ENCODE measurements at places on chromosomes 6 and 20.

DNA sequence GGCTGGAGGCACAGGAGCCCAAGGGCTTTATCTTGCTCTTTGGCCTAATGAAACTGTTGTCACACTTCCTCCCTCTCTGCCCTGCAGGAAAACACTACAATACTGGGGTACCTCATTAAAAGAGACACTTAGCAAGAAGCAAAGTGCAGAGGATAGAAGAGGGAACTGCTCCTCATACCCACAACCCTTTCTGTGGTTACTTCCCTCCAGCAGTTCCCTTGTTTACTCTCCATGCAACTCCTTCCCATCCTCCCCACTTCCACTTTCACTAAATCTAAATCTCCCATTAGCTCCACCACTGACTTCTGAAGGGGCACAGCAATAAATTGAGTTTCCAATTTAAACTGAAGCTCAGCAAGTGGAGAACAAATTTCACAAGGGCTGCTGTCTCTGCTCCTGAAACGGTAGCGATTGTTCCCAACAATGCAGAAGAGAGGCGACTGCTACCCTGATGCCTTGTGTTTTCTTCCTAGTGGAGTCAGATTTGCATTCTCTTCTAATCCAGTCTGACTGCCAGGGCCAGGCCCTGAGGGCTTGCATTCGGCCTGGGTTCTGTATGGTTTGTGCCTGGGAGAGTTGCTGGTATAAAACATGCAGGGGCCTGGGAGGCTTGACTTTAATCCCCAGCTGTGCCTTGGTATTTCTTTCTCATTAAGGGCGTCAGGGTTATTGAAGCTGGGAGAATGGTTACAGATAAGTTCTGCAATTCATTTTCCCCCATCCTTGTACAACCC, 454.7 kb downstream of the TFAP2B start:
- no peak for DNase-seq

GRCh38 chr20:32603046-32603726, 18.1 kb upstream of the NOL4L start:
- DNase-seq = no peak

DNA sequence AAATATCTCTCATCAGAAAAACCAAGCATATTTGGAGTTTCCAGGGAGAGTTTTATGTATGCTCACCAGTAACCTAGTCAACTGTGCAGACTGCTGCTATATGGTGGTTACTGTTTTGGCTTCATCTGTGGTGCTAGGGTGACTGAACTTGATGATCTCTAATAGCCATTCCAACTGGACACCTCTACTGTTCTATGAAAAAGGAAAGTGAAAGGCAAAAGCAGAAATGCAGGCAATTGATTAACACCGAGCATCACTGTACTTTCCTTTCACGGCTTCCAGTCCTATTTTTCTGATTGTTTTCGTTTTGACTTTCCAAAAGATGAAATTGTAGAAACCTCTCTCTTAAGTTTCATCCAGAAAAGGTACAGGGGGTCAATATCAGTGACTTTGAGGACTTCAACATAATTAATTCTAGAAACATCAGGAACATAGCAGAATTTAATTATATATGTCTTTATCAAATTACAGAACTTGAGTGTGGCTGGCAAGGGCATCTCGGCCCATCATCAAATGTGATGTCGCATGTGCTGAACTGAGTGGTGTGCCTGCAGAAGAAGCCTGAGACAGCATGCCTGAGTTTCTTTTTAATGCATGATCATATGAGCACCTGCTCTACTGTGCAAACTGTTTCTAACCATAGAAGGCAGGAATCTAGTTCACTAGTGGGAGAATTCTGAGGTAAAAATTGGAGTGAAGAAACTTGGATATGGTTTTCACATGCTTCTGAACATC, 464.3 kb upstream of the FLRT3 start:
- no peak for DNase-seq

- no peak for DNase-seq
These were observed 30.1 kb upstream of the MBOAT1 start for GRCh38 chr6:20242397-20242796.

- no peak for DNase-seq
These were observed 60.2 kb downstream of the CTCFL start for GRCh38 chr20:57464642-57465211.

DNA sequence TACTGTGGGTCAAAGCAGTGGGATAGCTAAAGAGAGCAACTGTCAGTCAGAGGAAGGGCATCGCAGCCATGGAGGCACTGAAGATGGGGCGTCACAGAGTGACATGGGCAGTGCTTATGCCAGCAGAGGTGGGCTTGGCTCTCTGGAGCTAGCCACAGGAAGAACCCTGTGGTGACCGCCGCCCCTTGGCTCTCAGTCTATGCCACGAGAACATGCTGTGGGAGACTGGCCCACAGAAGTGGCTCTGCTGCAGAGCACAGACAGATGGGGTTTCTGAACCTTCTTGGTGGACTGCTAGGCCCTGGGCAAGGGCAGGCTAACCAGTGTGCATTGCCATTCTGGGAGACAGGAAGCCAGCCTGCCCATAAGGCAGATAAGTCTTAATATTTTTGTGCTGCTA, 290.0 kb upstream of the SUPT3H start:
- no peak for DNase-seq

- no peak for DNase-seq
These were observed 442.2 kb downstream of the RNF144B start for GRCh38 chr6:18829272-18829870.

GRCh38 chr6:145875496-145876211, 61.1 kb upstream of the FBXO30 start:
- no peak for DNase-seq

- no peak for DNase-seq
These were observed 16.6 kb upstream of the EZR start for GRCh38 chr6:158835616-158836221.

GRCh38 chr6:29961966-29962365, 19.6 kb downstream of the HLA-A start:
- DNase-seq = no peak

DNA sequence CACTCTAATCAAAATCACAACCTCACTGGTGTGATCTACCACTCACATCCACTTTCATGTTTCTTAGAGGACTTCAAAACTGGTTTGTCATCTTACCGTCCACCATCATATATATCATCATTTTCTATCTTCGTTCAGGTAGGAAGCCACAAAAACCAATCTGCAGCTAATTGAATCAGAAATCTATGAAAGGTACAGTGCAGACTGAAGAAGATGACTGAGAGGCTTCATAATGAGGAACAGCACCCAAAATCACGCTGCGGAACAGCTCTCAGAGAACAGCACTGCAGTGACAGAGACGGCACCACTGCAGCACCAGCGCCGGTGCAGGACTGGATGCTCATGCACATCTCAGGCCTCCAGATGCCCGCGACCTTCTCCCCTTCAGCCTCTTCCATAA, 13.0 kb downstream of the GMDS start:
- DNase-seq = no peak

- no peak for DNase-seq
These were observed 247.5 kb upstream of the GMDS start for GRCh38 chr6:2492686-2493523.

- DNase-seq = no peak
These were observed 1.2 kb upstream of the CD24 start for GRCh38 chr6:106975738-106976064.

DNA sequence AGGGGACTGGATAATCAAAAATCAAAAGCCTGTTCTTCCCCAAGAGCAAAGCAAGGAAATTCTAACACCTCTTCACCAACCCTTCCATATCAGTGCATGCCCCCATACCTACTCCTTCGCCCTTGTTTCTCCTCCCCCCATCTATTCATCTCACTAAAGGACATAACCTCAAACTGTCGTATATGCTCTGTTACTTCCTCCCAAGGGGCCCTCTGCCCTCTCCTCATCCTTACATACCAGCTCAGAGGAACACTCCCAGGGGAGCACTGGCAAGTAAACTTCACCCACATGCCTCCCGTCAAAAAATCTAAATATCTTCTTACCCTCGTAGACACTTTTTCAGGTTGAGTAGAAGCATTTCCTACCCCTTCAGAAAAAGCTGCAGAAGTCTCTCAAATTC, 9.4 kb upstream of the ADTRP start:
- no peak for DNase-seq

DNA sequence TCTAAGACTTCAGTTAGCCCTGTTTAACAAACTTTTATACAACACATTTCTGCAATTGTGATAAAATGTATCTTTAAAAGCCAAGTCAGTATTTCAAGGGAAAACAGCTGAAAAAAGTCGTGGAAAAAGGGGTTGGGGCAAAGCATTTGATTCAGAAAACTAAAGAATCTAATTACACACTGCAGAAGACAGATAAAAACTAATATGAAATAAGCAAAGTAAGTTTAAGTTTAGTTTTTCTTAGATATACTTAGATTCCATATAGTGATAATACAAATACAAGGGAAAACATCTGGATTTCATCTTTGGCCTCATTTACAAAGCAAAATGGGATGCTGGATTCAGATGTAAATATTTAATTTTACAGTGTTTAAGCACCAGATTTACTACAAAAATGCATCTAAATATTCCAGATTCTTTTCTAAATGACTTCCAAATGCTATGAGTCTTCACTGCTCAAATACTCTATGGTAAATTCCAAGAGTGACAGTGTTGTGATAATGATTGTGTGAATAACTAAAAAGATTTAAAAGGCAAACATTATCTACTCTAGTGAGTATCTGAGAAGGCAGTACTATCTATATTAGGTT, 1.5 kb upstream of the ADNP start:
- DNase-seq = no peak

GRCh38 chr6:146183831-146184230, 155.0 kb downstream of the GRM1 start:
- no peak for DNase-seq

DNA sequence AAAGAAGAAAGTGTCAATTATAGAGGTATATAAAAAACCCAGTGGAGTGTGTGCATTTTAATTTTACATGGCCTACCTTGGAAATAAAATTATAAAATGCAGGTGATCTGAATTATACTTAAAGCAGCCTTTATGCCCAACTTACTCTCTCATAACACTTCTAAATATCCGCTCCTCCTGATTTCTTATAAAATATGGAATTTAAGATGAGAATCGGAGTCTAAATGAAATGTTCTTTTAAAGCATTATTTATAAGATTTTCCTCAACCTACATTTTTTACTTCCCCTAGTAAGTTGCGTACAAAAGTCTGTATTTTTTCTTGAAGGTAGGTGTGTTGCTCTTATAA, 3.5 kb downstream of the CITED2 start:
- DNase-seq = no peak

GRCh38 chr20:43210901-43211300, 21.2 kb upstream of the PTPRT start:
- DNase-seq = no peak

All from stimulated activated CD4-positive, alpha-beta T cell treated with anti-CD3 and anti-CD28 coated beads, TNF-alpha, amount 100 ng/mL, for 4 hours (primary cell).